ENCODE measurements at places on chromosomes 12 and 14. TPM values are rescaled to one million over a fixed set of nuclear protein-coding genes. Genes with fewer than 3 reads are reported as not detected.

The LRRC10 gene
- not detected for total RNA-seq

The SLC6A15 gene
- not detected for total RNA-seq

The A2M gene
- total RNA-seq, result 1.00 TPM

- no peaks in the 10 kb centered on the region for H3K4me1 ChIP-seq
- no peaks in the 10 kb centered on the region for H3K36me3 ChIP-seq
- H3K4me3 ChIP-seq, result no peak overlapping the region
- no peak for DNase-seq
- no peak overlapping the region for H3K27ac ChIP-seq
Measured at GRCh38 chr14:105537580-105538474, 11.4 kb downstream of the TMEM121 start.

DNA sequence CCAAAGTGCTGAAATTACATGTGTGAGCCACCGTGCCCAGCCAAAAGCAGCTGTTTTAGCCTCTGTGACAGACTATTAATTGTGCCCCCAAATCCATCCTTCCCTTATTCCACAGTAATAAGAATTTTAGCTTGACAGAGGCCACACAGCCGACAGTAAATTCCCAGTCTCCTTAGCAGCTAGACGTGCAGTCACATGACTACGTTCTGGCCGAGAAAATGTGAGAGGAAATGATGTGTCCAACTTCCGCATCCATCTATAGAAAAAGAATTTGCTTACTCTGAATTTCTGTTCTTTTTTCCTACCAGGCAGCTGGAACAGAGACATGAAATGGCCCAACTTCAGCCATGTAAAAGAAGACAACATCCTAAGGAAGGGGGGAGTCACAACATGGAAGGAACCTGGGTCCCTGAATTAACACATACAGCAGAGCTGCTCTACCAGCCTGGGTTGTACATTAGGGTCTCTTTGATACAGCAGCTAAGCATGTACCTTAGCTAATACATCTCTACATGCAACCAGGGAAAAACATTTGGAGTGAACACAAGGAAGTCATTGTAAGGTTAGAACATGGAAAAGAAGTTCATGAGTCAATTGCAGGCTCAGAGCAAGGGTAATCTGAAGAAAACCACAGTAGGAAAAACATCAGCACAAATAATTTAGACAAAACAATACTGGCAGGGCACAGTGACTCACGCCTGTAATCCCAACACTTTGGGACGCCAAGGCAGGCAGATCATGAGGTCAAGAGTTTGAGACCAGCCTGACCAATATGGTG, 35.5 kb downstream of the CIT start:
- no peaks in the 10 kb centered on the region for H3K4me1 ChIP-seq
- H3K27me3 ChIP-seq, result no peaks in the 10 kb centered on the region
- H3K36me3 ChIP-seq, result no peaks in the 10 kb centered on the region
- no peak overlapping the region for H3K4me3 ChIP-seq

DNA sequence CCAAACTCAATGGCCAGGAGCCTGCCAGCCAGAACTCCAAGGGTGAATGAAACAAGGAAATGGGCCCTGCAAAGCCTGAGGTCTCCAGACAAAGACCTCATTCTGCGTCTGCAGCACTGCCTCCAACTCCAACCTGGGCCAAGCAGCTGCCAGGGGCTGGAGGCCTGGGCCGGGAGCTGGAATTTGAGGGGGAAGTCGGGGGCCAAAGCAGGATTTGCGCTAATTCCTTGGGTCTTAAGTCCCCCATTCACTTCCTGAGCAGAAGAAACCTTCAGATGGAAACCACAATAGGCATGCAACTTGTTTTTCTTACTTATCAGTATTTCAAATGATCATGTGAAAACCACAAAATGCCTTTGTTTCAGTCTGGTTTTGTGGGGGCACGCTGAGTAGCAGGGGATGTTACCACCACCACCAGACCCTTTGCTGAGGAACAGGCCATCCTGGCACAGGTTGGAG, 23.0 kb upstream of the TC2N start:
- no peaks in the 10 kb centered on the region for H3K27me3 ChIP-seq
- H3K4me1 ChIP-seq, result no peaks in the 10 kb centered on the region

All from Caco-2 (cell line).